ENCODE measurements at places on chromosomes 2 and 18.

GRCh38 chr2:231037731-231038482, 584 bp downstream of the C2orf72 start:
- no peak for DNase-seq

DNA sequence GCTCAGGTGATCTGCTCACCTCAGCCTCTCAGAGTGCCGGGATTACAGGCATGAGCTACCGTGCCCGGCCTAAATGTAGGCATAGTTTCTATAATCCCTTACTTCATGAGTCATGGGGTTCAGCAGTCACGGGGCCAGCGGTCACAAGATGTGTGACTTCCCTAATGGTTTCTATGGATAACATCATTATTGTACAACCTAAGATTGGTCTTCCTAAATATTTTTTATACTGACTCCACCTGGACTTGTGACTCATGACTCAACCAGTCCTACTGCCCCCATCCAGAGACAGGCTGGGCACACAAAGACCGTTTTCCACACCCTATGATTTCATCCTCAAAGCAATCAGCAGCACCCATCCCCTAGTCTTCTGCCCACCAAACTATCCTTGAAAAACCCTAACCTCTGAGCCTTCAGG, 15.9 kb downstream of the FAM210A start:
- no peak for DNase-seq

DNA sequence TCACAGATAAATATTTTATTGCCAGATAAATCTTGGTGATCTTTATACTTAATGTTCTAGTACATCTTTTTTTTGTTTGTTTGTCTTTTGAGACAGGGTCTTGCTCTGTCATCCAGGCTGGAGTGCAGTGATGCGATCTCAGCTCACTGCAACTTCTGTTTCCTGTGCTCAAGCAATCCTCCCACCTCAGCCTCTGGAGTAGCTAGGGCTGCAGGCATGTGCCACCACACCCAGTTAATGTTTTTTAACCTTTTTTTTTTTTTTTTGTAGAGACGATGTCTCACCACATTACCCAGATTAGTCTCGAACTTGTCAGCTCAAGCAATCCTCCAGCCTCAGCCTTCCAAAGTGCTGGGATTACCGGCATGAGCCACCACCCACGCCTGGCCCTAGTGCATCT, 9.1 kb upstream of the C1GALT1C1L start:
- no peak for DNase-seq

DNA sequence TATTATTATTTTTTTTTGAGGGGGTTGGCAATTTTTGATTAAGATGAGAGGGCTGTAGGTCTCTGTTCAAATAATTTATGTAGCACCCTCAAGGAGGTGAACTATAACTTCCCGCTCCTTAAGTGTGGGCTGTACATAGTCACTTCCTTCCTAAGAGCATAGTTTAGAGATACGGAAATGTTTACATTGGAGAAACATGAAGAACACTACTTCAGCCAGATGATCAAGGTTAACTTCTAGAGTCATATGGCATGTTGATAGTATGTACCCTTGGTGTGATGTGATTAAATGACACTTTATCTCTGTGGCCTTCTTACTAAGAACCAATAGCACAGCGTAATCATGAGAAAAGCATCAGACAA, 93.7 kb downstream of the MIB1 start:
- DNase-seq, result no peak

DNA sequence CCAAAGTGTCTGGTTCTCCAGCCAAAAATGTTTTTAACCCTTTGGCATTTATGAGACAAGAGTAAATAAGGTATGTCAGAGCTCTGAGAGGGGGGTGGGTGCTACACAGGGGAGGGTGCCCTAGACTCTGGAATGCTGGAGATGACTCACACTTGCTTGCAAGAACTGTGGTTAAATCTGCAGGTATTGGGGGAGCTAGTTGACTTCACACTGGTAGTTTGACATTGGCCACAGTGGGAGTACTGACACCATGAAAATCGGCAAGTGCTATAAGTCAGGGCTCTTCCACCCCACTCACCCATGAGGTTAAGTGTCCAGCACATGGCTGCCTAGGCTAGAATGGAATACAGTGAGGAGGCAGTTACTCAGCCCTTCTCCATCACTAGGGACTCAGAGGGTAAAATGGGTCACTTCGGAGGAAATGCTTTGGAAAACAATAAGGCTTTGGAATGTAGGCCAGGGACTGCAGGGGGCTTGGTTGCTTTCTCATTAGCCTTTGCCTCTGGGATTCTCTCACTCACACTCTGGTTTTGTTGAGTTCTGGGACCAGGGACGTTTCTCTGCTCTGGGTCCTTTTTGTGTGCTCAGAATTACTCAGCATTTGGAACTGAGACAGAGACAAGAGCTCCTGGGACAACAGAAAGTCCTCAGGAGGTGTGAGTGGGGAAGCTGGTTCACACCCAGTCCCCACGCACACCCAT, 91.6 kb downstream of the ACKR3 start:
- no peak for DNase-seq

GRCh38 chr2:44668336-44668735, 273.2 kb upstream of the SIX3 start:
- no peak for DNase-seq

DNA sequence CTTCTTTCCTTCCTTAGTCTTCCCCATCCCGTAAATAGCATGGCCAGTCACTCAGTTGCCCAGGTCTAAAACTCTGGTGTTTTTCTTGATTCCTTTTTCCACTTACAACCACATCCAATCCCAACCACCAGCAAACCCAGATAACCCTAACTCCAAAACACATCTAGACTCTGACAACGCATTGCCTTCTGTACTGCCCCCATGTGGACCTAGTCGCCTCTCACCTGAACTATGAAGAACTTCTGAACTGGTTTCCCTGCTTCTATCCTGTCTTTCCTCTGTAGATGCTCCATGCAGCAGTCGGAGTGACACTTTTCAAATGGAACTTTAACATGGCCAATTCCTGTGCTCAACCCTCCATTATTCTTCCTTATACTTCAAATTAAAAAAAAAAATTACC, 26.5 kb downstream of the ST6GAL2 start:
- no peak for DNase-seq

All from amniotic stem cell (primary cell).